NCI-H1105 treated with DMSO at 0.1 percent for 48 hours (cell line): ENCODE measurements at places on chromosomes 11 and 22.
A peak's percentile ranks its signal among the peaks of the same experiment; 100 is the strongest.

- no peak for DNase-seq
Observed at GRCh38 chr11:133930767-133931448, 25.9 kb downstream of the IGSF9B start.

GRCh38 chr11:2558397-2558796, 113.6 kb downstream of the KCNQ1 start:
- DNase-seq = no peak

DNA sequence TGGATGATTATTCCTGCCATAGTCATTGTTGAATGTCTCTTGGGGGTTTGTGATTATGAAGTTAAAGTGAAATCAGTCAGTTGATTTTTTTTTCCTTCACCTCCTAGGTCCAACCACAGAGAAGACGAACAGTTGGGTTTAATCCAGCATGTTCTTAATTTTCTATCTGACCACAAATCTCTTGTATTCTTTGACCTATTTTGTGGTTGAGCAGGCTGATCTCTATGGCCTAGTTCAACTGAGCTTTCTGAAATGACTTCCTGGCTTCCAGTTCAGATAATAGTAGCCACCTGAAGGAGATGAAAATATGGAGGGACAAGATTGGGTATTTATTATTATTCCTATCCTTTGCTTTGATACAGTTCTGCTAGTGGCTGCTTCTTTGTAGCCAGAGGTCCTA, 5.2 kb upstream of the OR56A5 start:
- DNase-seq = no peak

DNA sequence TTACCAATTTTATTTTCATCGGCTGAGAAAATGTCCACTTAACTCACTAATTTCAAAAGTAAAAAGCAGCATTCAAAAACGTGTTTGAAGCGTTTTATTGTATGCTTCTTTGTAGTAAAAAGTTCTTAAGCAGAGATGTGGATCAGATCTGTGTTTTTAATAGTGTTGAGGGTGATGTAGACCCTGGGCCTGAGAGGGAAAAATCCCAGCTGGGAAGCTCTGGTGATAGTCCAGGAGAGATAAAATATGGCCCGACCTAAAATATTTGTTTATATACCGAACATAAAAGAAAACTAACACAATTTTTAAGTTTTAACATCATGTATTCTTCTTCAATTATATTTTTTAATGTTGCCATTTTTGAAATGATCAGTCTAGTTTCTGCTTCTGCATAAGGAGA, 35.2 kb downstream of the SESN3 start:
- no peak for DNase-seq

DNA sequence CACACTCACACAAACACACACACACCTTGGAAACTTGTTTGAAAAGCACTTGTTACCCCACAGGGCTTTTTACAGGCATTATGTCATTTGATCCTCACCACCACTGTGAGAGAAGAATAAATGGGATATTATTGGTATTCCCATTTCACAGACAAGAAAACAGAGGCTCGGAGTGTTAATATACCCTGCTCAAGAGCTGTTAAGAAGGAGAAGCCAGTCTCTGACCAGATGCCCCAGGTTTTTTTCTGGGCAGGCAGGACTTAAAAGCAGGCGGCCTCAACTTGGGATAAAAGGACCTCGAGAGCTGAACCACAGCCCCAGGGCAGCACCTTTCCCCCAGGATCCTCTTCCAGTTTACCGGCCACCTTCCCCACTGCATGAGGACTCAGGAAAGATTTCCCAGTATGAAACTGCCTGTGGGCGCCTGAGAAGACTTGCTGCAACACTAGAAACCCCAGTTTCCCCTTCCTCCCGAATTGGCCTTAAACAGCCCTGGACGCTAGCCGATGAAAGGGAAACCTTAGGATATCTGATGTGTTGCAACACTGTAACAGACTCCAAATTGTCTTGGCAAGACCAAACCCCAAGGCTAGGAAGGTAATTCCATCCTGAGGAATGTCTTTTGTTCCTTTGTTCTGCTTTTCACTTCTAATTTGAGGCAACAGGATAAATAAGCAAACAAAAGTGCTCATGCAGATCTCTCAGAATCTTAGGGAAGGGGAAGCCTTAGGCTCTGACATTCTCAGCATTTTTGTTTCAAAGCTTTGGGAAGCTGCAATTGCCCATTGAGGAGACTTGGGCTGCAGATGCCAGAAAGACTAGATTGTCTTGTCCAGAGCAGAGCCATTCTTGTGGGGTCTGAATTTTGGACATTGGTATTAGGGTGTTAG, 173.5 kb downstream of the TRIM29 start:
- no peak for DNase-seq

- no peak for DNase-seq
Observed at GRCh38 chr22:23681026-23681809, 9.6 kb upstream of the RGL4 start.

DNA sequence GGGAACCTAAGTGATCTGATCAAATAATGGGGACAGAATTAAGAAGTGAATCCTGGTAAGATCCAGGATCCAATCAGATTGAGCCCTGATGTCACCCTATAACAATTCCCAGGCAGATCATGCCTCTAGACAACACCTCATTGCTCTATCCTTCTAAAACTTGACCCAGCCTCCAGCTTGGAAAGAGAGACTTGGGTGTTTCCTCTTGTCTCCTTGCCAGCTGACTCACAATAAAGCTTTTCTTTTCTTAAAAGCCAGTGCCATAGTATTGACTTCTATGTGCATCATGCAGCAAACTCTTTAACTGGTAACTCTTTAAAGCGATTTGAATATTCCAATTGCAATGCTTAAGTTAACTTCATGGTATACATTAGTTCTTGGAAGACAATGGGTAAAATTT, 109.6 kb upstream of the CHORDC1 start:
- no peak for DNase-seq

- DNase-seq = no peak
Observed at GRCh38 chr11:122524898-122525297, 130.6 kb upstream of the UBASH3B start.

- no peak for DNase-seq
Observed at GRCh38 chr22:50327711-50328019, 853 bp upstream of the DENND6B start.

DNA sequence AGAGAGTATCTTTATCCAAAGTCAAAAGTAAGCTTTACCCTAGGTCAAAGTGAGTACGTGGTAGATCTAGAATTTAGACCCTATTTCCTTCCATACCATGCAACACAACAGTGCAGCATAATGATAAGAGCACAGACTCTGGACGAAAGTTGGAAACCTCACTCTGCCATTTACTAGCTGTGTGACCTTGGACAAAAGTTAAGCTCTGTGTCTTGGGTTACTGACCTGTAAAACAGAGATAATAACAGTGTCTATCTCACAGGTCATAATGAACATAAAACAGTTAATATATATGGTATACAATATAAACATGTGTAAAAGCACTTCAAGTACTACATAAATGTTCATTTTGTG, 13.6 kb upstream of the CHRNA10 start:
- no peak for DNase-seq

DNA sequence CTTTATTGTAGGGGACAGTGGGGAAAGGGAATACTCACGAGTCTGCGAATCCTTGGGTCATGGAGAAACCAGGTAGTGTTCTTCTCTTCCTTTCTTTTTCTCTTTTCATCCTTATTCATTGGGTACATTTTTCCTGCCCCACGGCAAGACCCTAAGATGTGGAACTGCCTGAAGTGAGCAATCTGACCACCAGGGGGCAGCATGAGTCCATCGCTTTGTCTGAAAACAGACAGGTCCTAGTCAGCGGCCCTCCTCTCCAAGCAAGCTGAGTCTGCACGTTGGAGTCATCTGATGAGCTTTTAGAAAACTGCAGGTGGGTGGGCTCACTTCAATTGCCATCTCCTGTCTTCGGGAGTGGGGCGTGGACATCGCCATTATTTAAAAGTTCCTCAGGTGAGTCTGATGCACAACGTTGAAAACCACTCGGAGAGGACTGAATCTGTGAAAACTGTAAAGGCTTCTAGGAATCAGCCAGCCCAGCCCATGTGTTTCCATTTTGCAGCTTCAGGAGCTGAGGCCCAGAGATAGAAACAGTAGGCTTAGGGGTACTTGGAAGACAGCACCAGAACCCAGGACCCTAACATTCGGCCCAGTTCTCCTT, 34.0 kb upstream of the FBXO3 start:
- DNase-seq = peak; percentile 70

- no peak for DNase-seq
Observed at GRCh38 chr11:2824851-2825250, 60.7 kb downstream of the CDKN1C start.

- DNase-seq = peak; percentile 96
Observed at GRCh38 chr11:57711414-57712255, at the start of gene MED19. Gene MED19, minus strand, starts transcription at chr11:57712215. Its CDS starts 36 bp downstream, at chr11:57712179.

- no peak for DNase-seq
Observed at GRCh38 chr11:72700146-72700545, 25.9 kb upstream of the PDE2A start.

- DNase-seq = no peak
Observed at GRCh38 chr11:110185121-110185591, 92.0 kb downstream of the ZC3H12C start.

GRCh38 chr22:36328635-36329253, 59.0 kb downstream of the MYH9 start:
- DNase-seq = no peak

- DNase-seq = no peak
Observed at GRCh38 chr11:31619980-31620379, 110.4 kb downstream of the ELP4 start.

- peak; percentile 95 for DNase-seq
Observed at GRCh38 chr22:36329254-36330078, 58.3 kb downstream of the MYH9 start.

GRCh38 chr11:111846636-111847035, 24.7 kb downstream of the ALG9 start:
- no peak for DNase-seq

DNA sequence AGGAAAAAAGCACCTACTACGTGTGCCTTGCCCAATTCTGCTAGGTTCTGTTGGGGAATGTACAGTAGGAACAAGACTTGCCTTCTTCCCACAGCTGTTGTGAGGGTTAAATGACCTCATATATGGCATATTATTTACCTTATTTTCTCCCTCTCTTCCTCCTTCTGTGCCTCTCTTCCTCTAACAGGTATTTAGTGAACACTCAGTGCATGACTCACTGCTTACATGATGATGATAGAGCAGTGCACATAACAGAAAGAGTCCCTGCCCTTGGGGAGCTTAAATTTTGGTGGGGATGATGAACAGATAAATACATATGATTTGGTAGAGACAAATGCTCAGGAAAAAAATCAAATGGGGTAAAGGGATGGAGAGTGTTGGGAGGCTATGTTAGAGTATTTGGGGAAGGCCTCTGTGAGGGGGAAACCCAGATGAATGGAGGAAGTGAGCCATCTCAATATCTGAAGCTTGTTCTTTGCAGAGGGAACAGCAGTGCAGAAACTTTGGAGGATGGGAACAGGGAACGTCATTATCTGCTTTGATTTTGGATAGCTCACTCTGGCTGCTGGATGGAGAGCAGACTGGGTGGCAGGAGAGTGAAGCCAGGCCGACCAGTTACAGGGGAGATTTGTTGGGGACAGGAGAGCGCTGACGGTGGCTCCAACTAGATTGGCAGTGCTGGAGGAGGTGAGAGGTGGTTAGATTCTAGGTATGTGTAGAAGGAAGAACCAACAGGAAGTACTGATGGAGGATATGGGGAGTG, 95.5 kb upstream of the TENM4 start:
- DNase-seq = no peak

- no peak for DNase-seq
Observed at GRCh38 chr11:69957849-69958248, 120.3 kb upstream of the ANO1 start.

DNA sequence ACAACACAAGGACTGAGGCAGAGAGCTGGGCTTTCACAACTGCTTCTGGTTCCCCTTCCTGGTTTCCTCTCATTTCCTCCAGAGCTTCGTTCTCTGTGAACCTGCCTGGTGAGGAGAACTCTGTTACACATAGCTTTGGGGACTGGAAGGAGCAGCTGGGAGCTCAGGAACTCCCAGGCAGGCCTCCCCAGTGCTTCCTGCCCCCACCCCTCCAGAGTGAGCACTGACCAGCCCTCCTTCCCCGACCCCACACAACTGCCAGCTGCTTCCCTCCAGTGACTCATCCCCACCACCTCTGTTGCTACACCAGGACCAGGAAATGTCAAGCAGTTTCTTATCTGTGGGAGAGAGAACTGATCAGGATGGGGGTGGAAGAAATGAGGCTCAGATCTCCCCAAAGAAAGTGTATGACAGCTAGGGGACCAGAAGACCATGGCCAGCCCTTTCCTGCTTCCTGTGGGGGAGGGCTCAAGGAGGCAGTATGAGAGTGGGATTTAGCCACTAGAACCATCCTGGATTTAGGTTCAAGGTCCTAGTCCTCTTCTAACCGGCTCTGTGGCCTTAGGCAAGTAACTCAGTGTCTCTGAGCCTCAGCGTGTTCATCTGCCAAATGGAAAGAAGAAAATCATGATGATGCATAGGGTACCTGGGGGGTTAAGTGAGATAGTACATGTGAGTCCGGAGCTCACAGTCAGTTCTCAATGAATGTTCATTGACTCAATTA, 4.5 kb upstream of the TP53I11 start:
- DNase-seq = no peak

- no peak for DNase-seq
Observed at GRCh38 chr22:42692239-42693054, 28.2 kb downstream of the A4GALT start.

DNA sequence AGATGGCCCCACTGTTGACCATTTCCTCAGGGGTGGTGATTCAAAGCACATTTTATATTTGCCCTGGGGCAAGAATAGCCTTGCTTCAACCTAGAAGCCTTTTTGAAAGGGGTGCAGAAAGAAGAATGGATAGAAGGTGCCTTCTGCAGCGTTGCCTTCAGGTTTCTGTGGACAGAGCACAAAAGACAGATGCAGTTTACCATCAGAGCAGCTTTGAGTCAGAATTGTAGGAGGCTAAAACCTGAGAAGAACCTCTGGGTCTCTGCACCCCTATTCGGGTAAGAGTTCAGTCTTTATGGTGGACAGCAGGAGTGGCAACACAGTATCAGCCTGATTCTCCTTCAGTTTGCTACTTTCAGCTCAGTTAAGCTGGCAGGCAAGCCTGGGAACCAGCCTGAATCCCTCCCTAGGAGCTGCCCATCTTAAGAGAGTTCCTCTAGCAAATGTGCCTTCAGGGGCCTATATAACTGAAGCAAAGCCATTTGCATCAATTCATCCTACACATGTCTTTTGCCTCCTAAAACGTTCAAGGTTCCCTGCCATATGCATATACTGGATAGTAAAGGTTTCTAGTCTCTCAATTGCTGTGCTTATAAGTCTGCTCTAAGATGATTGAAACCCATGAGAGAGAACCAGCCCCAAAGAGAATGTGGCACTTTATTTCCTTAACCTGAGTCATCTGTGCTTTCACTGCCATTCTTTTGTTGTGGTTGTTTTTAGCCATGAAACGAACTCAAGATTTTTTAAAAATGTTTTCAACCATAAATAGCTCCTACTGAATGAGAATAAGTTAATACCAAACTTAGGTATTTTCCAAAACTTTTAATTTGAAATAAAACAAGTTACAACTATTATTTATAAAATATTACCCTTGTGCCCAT, 123.0 kb downstream of the TRIM44 start:
- DNase-seq = no peak

GRCh38 chr11:1458340-1459218, 28.0 kb downstream of the MOB2 start:
- DNase-seq = peak; percentile 80

GRCh38 chr11:27193434-27194225, 153.0 kb downstream of the BBOX1 start:
- DNase-seq = no peak
